ENCODE measurements at places on chromosomes 7 and 10.

DNA sequence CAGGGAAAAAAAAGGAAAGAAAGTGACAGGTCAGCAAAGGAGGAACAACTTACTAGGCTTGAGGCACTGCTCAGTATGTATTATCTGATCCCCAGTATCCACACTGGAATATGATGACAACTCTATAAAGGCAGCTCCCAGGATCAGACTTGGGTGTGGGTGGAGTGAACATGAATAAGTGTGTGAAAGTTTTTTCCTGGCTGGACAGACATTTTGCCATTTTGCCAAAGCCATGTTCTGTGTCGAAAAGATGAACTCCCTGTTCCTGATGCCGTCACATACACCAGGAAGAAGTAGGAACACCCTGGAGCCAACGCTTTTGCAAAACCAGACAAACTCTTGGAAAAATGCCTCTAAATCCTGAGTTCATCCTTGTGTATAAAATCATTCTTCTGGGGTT is 143.2 kb upstream of the MEOX2 start:
- no peak for DNase-seq

DNA sequence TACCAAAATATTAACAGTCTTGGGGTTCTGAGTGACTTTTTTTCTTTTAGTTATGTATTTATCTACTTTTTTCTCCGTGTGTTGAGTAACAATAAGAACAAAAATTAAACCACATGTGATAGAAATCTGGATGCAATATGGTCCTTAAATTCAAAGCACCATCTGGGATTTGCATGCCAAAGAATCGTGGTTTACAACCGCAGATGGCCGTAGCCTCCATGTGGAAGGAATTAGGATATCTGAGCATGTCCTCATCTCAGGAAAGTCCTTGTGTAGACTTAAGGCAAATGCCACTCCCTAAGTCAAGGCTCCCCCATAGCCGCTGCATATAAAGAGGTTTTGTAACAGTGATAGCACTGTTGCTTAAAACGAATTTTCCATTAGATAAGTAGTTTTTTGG is 304.0 kb downstream of the ZEB1 start:
- DNase-seq: no peak

DNA sequence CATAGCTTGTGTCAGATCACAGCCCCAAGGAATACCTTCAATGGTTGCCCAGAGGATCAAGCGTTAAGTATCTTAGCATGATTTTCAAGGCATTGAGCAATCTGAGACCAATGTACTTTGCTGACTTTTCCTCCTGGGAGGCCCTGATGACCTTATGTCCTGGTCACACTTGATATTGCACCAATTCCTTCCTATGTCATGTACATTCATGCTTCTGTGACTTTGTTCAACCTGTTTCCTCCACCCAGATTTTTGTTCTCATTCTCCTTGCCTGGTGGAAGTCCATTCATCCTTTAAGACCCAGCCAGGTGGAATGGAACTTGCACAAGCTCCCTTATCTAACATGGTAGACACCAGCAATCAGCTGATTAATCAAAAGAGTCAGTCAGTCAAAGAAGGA is 160.8 kb downstream of the PFKFB3 start:
- DNase-seq: no peak

DNA sequence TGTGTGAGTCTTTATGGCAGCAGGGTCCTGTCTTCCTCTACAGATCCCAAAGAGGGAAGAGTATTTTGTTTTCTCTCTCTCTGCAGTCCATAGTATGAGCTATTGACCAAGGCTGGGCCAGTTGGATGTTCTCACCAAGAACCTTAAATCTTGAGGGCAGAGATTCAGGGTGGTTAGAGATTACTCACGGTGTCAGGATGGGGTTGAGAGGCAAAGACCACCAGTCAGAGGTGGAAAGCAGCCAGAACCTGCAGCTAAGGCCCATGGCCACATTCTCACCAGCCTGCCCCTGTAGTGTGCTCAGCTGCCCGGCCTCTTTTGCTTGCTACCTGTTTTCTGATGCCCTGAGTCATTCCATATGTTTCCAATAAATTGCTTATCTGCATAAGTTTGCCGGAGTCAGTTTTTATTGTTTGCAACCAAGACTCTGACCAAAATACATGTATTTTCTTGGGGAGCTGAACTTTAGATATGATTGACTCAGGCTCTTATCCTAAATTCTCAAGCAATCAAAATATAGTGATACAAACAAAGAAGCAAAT is 67.0 kb downstream of the MAP3K8 start:
- DNase-seq: no peak

GRCh38 chr10:50604049-50604640 is 19.6 kb downstream of the SGMS1 start:
- DNase-seq: no peak

GRCh38 chr7:115831371-115831770 is 199.2 kb downstream of the TFEC start:
- DNase-seq: no peak

DNA sequence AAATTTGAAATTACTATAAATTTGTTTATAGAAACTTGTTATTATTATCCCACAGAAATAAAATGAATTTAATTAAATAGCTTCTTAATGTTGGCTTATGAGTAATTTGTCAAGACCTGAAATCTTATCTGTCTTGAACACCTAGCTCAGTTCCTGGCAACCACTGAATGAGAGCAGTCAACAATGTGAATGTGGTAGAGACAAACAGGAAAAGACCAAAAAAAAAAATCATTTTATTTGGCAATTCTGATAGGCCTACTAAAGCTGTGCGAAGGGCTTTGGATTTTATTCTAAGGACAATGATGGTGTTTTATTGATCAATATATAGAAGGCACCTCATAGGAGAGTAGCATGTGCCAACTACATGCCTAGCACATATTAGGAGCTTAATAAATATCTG is 127.8 kb upstream of the RSU1 start:
- no peak for DNase-seq

DNA sequence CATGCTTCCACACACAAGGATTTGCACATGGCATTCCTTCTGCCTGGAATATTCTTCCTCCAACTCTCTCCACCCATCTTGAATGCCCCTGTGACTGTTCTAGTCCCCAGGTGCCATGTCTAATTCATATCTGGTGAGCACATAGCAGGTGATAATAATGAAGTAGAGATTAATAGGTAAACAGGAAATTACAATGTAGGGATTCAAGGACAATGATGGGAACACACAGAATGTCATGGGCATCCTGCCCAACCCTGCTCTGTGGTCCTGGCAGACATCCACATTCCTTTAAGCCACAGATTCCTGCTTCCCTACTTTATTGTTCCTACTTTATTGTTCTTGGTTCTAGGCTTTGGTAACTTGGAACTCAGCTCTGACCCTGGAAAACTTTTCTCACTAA is 115.8 kb downstream of the THSD7A start:
- no peak for DNase-seq

- DNase-seq: peak; percentile 41
Observed at GRCh38 chr7:1733206-1733907, 63.3 kb downstream of the ELFN1 start.

DNA sequence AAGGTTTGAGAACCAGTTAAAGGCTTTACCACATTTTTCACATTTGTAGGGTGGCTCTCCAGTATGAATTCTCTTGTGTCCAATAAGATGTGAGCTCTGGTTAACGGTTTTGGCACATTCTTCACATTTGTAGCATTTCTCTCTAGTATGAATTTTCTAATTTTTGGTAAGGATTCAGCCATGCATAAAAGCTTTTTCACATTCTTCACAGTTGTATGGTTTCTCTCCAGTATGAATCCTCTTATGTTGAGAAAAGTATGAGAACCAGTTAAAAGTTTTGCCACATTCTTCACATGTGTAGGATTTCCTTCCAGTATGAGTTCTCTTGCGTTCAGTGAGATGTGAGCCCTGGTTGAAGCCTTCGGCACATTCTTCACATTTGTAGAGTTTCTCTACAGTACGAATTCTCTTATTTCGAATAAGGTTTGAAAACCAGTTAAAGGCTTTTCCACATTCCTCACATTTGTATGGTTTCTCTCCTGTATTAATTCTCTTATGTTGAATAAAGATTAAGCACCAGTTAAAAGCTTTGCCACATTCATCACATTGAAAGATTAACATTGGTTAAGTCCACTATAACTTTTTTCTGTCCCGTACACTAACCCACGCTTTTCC is 33.2 kb upstream of the ZNF479 start:
- DNase-seq: no peak

DNA sequence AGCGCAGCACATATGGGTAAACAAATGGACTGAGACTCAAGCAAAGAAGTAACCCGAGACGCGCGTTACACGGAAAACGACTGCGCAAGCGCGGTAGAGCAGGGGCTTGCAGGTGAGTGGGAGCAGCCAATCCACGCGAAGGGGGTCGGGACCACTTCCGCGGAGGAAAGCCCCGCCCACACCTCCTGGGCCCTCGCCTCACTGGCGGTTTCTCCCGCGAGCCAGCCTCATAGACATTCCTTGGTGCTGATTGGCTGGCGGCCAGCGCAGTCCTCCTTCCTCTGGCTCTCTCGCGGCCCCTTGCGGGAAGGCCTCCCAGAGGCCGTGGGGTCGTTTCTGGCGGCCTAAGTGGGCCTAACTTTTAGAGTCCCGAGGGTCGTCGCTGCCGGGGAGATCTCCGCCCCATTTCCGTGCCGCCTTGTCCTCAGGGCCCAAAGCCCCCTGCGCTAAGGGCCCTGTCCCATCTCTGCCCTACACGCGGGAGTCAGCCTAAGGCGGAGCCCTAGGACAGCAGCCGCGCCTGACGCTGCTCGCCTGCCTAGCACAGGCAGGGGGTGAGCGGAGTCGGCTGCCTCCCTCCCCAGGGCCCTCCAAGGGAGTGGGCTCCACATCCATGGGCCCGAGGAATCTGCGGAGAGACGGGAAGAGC is 9.1 kb upstream of the FXYD4 start:
- DNase-seq: peak; percentile 99

DNA sequence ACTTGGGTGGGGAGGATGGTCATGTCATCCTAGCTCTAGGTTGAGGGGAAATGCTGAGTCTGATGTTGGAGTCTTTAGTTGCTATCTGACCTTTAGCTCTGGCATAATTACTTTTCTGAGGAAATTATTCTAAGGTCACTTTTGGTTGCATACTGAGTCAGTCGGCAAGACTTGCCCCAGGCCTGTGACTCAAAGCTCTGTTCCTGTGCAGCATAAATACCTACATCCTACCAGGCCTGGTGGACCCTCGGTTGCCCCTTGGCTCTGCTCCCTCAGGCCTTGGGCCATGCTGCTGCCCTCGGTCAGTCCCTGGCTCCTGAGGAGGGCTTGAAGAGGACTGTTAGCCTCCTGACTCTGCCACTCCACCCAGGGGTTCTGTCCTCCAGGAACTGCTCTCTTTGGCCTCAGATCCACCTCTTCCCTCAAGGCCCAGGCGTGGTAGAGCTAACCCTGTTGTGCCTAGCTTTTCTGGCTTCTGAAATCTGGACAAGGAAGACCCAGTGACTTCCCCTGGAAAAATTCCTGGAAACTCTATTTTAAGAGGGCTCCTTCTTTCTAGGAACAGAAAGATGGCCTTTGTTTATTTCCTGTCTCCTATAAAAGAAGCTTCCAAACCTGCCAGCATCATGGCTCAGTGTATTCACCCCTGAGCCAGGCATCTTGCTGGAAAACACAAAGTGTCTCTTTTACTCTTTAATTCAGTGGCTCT is 71.2 kb downstream of the TMEM178B start:
- no peak for DNase-seq

GRCh38 chr7:137934176-137934826 is 67.6 kb downstream of the CREB3L2 start:
- DNase-seq: no peak

- no peak for DNase-seq
Observed at GRCh38 chr7:66464059-66464458, 164.6 kb upstream of the KCTD7 start.

DNA sequence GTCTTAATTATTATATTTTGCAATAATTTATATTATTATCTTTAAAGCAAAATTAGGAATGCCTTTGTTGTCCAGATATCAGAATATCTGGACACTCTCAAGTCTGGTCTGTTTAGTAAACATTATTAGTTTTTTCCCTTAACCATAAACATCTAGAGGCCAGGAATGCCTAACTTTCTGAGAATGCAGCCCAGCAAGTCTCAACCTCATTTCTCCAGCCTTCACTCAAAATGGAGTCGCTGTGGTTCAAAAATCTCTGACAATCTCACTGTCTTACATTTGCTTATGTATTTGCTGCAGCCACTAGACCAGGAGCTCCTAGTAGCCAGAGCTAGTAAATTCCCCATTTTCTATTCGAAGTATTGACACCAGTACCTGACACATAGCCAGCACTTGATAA is 49.7 kb upstream of the INHBA start:
- DNase-seq: no peak

GRCh38 chr10:4813496-4813895 is 12.5 kb upstream of the AKR1E2 start:
- no peak for DNase-seq

- no peak for DNase-seq
Observed at GRCh38 chr7:81256991-81257390, 338.1 kb upstream of the SEMA3C start.

- DNase-seq: no peak
Observed at GRCh38 chr7:45680776-45681175, 106.6 kb downstream of the ADCY1 start.

DNA sequence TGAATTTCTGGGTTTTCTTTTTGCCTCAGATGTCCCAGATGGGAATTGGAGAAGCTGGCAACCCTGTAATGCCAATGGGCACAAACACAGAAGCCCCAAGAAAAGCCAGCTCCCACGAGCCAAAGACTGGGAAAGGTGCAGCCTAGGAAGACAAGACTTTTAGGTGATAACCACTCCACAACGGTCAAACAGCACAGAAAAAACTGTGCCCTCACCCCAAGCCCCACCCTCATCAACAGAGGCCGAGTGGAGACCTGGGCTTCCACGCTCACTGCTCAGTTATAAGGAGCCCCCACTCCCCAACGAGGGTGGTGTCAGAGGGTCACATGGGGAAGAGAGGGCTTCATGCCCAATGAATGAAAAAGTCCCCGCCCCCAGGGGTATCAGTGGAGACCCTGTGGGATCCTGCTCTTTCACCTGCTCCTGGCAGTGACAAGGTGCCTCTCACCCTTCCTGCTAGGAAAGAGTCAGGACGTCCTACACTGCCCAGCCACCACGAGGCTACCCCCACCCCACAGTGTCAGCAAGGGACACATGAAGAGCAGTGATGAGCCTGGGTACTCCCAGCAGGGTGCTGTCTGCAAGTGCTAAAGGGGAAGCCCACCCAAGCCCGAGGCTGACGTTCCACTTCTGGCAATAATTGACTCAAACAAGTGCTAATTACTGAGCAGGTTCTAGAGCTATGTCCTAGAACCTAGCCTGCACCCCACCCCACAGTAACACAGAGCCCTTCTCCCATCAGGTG is 8.3 kb downstream of the TMEM273 start:
- DNase-seq: no peak

Measured in activated CD4-positive, alpha-beta T cell treated with anti-CD3 and anti-CD28 coated beads, Interleukin-2, Interleukin-6, amounts not matched to agents 100 ng/mL and 50 ng/mL, durations not matched to agents 16 hours and 8 hours (primary cell).